Ovary (tissue), 10 donors: ENCODE measurements at places on chromosomes 2 and 18. TPM values are rescaled to one million over a fixed set of nuclear protein-coding genes. Genes with fewer than 3 reads are reported as not detected.

DNA sequence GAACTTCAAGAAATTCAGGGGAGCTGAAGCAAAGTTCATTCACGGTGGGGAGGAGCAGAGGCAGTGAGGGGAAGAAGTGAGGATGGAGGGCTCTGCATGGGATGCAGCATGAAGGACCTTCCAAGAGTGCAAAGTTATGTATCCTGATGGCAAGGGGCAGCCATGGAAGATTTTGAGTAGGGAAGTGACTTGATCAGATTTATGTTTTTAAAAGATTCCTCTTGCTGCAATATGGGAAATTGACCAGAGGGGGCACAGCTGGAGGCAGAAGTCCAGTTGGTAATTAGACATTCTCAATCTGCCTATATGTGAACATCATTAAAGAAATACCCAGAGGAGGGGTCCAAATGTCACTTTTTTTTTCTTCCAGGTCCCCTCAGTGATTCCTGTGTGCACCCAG is 21.5 kb upstream of the ANXA4 start:
- DNase-seq = no peak

DNA sequence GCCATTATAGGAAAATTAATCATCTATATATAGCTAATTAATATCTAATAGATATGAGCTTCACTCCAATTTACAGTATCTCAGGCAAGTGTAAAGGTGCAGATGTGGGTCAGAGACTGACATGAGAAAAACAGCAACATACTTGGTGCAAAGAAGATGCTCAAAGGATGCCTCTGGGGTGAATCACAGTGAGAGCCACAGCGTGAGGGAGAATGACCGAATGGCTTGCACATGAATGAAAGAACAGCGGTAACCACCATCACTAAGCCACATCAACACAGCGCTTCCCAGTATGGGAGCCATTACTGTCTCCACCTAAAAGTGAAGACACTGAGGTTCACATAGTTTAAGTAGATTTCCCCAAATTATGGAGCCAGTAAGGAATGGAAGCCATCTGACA is 423.4 kb upstream of the ID2 start:
- no peak for DNase-seq

GRCh38 chr2:58073008-58073407 is 26.4 kb downstream of the VRK2 start:
- no peak for DNase-seq

DNA sequence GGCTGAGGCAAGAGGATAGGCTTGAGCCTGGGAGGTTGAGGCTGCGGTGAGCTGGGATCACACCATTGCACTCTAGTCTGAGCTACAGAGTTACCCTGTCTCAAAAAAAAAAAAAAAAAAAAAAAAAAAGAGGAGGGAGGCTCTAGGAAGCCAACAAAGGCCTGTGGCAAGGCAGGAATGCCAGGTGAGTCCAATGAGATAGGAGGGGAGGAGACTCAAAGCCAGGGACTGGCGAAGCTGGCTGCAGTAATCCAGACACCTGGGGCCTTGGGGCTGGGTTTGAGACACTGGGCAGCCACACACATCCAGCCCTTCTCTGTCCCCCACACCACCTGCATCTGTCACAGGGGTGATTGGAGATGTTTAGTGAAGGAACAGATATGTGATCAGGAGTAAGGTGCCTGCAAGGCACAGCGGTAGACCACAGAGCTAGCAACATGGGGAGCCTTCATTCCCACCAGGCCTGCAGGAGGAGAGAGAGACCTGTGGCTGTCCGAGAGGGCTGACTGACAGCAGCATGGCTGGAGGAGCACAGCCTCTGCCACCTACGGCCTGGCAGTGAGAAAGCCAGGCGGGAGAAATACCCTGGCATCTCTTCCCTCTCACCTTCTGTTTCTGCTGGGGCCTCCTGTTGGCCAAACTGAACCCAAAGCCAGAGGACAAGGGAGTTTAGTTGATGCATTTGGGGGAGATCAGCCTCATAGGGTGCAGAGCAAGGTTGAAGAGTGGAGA is 9.5 kb downstream of the CHPF start:
- no peak for DNase-seq

GRCh38 chr2:113240150-113240914 is 38.4 kb downstream of the PAX8 start:
- DNase-seq = peak; percentile 67

PID1 gene
- 42.3 TPM for total RNA-seq

CCDC148 gene
- total RNA-seq = 2.4 TPM
